ENCODE measurements at places on chromosomes 4 and X.

- DNase-seq: no peak
These were observed 10.1 kb upstream of the ADH1A start for GRCh38 chr4:99300934-99301333.

DNA sequence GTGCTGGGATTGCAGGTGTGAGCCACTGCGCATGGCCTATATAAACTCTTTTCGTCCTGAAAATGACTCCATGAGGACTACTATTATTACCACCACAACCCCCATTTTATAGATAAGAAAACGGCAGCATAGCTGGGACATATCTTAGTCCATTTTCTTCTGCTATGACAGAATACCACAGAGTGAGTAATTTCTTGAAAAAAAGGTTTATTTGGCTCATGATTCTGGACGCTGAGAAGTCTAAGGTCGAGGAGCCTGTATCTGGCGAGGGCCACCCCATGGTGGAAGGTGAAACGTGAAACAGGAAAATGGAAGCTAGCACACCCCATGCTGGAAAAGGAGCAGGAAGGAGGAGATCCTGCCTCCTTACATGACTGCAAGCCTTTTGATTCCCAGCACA, 68.9 kb downstream of the SMIM20 start:
- DNase-seq: no peak

GRCh38 chrX:48794340-48794910, 7.4 kb upstream of the HDAC6 start:
- no peak for DNase-seq

DNA sequence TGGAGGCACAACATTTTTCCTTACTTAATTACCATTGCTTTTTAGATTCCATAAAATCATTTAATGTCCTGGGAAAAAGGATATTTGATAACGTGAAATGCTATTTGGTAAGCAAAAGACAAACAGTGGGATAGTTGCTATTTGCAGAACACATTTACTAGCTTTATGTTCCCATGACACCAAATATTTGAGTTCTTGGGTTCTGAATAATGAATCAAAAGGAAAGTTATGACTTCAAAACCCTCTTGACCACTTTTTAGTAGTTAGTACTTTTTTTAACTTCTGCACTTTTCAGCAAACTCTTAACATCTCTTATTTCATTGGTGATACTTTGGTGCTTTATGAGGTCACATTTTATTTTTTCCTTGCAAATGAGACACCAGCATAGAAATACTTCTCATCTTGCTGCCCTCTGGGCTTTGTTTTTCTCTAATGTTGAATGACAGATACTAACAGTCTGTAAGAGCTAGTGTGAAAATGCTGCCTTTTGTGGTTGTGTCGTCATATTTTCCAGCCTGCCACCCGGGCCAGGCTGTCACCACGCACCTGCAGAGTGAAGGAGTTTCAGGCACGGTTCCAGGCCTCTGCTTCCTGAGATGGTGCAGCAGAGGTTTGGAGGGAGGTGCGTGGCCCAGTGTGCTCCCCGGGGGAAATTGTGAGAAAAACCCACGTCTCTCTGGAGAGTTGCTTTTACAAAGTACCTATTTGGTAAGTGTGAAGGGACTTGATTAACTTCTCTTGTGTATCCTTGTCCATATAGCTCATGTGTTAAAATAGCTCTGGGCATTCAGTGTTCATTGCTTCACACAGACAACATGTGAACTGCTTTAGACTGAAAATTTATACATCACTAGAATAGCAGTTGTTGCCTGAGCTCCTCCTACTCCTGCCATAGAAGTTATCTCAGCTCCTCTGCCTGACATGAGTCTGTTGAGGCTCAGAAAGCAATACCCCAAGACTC, 34.7 kb downstream of the MSL3 start:
- peak; percentile 28 for DNase-seq

GRCh38 chrX:53550756-53551463, 116.7 kb upstream of the HSD17B10 start:
- DNase-seq: no peak

DNA sequence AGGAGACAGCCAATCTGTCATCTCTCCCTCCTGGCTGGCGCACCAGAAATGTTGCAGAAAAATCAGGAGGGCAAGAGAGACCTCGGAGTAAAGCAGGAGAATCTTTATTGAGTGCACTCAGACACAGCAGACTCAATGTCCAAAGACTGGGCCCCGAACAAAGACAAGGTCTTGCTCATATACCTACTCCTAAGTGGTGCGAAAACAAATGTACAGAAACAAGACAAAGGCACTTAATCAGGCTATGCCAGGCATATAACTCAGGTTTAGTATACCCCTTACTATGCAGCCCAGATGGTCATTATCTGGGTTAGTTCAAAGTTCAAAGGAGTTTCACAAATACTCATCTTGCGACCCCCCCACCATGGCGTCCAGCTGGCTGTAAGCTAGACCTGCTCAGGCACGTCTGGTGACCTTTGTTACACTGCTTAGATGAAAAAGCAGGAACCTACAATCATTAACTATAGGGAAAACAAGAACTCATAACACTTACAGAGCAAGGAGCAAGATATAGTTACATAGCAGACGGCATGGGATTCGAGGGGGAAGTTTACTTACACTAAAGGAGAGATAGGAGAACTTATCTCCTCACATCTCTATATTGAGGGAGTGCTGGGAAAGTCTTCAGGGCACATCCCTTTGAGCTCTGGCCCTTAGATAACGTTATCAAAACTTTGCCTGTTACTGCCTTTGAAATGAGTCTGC, 27.5 kb downstream of the SULT1E1 start:
- DNase-seq: no peak

DNA sequence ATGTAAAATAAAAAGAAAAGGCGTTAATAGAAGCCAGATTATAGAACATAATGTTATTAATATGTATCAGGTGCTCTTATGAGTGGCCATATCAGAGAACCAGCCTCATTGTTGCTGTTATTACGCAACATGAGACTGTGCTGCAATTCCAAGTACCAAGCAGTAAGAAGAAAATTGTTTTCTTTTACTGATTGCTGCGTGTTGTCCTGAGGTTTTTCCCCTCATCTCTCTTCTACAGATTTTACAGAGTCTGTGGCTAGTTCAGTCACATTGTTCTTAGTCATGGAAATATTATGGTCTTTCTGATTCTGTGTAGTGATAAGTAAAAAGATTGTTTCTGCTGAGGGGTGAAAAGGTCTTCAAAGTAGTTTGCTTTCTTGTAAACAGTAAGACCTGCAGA, 55.9 kb downstream of the NPNT start:
- DNase-seq: no peak
